Kasumi-1 (cell line): ENCODE measurements at places on chromosomes 2 and 18.

- no peak for DNase-seq
Measured at GRCh38 chr2:161243905-161244304, 64.3 kb upstream of the PSMD14 start.

DNA sequence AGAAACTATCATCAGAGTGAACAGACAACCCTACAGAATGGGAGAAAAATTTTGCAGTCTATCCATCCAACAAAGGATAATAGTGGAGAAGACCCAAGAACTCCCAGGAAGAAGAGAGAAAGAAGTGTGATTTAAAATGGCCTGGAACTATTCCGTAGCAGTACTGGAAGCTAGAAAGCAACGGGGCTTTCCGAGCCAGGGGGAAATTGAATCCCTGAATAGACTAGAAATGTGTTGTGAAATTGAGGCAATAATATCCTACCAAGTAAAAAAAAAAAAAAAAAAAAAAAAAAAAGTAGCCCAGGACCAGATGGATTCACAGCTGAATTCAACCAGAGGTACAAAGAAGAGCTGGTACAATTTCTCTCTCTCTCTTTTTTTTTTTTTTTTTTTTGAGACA lies 69.3 kb downstream of the FARP2 start:
- no peak for DNase-seq

DNA sequence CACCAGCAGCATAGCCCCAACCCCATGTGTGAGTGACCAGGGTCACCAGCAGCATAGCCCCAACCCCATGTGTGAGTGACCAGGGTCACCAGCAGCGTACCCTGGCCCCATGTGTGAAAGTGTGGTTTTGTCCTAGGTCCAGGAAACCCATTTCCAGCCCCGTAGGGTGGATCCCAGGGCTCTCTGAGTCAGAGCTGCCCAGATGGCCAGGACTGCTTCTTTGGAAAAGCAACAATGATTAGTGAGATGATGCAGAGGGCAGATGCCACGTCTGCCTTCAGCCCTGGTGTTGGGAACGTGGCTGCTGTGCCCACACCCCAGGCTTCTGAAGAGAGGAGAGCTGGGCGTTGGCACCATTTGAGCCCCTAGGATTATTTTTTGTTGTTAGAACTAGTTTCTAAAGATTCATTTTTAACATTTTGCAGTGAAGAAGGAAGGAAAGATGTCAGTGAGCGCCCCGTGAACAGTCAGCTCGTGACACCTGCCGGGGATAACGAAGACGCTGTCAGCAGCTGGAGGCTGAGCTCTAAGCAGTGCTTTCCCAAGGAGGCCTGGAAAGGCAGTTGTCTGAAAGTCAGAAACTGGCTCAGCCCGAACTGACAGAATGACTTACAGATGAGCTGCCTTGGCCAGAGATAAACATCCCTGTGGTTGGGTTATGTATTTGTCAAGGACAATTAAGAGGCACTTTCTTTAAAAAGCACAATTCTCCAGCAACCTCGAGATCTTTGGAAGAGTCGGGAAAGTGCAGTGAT lies 32.1 kb upstream of the KCNG2 start:
- no peak for DNase-seq

GRCh38 chr2:76197428-76197827 lies 486.7 kb upstream of the GCFC2 start:
- no peak for DNase-seq

DNA sequence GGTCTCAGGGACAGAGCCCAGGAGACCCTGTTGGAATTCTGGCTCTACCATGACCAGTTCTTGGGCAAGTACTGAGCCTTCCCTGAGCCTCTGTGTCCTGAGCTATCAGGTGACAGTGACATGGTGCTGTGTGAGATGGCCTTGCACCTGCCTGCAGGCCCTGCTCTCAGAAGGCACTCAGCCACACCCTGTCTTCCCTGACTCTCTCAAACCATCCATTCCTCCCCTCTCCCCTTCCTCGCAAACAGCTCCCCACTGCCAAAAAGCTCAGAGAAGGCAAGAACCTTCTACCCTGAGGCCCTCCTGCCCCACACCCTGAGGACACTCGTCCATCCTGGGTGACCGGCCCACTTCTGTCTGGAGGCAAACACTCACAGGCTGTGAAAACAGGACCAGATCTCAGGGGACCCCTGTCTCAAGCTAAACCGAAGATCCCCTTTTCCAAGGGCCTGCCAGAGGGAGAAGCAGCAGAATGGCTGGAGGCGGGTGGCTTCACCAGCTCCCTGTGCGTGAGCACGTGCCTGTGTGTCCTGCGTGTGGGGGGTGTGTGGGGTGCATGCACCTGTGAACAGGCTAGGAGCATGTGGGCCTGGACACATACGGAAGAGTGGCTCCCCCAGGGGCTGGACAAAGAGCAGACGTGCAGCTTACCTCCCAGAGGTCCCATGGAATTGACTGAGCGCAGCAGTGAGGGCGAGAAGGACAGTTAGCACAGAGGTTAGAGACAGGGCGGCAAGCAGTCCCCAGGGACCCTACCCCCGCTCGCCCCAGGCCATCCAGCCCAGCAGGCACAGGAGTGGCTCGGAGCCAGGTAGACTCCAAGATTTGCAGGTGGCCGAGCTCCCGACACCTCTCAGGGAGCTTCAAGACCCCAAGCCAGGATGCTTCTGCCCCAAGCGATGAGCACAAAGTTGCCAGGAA lies 53.9 kb downstream of the BIN1 start:
- DNase-seq, result no peak

- DNase-seq, result no peak
Measured at GRCh38 chr2:139631966-139632365, 851.8 kb upstream of the NXPH2 start.
